Mesendoderm (in vitro differentiated cells): ENCODE measurements at places on chromosomes 7 and 10.
A peak's percentile ranks its signal among the peaks of the same experiment; 100 is the strongest.

DNA sequence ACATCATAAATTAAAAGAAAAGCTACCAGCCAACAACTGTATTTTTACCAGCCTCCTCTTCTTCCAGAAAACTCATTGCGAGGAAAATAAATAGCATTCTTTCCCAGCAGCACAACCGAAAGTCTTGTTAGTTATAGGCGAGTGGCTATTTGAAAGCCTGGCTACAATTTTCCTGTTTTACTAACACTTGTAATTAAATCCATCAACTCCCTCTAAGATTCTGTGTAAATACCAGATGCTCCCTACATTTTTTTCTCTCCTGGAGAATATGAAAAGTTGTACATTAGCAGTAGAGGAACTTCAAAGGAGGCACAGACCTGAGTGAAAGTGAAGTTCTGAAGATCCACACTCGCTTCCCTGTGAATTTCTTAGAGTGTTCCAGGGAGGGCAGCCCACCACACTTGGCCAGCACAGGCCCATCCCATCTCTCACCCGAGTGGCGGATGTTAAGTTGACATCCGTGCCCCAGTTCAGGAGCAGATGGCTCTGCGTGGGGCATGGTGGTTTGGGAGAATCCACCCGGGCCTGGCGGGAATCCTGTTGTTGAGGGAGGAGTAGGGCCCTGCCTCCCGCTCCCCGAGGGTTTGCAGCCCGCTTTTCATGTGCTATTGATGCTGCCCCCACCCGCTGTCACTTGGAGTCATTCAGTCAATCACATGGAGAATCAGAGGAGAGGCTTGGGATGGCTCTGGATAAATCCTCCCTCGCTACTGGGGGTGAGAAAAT, 451.0 kb upstream of the GALNT17 start:
- DNase-seq = no peak

GRCh38 chr7:156680281-156680680, 39.7 kb downstream of the RNF32 start:
- no peak for DNase-seq

GRCh38 chr10:74836877-74837276, 10.5 kb downstream of the KAT6B start:
- no peak for DNase-seq

DNA sequence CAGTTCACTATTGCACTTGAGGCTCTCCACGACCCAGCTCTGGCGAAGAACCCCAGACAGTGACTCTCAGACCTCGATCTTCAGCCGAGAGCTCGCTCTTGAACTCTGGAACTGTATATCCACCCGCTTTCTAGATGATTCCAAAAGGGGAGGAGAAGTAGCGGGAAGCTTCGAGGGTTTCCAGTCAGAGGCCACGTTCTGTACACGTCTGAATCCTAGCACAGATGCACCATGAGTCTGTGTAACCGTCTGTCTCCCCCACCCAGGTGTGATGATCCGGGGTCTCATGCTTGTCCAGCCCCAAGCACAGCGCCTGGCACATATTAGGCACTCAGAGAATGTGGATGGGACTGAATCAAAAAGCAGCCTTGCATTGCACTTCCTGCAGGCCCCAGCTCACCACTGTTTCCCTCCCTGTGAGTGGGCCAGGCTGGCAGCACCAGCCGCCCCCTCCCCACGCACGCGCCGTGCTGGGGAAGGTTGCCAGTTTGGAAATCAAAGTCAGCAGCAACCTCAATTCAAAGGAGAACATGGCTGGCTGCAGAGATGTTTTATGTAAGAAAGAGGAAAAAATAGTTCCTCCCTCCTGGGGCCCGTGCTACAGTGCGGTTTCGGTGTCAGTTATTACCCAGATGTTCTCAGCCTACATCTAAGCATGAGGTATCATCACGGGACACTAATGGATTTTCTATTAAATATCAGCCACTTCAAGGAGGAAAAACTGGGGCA, 5.7 kb downstream of the GRID2IP start:
- DNase-seq = no peak

GRCh38 chr10:129710510-129710847, 243.4 kb downstream of the MGMT start:
- no peak for DNase-seq

GRCh38 chr7:157825325-157825724, 488.5 kb downstream of the DNAJB6 start:
- no peak for DNase-seq

DNA sequence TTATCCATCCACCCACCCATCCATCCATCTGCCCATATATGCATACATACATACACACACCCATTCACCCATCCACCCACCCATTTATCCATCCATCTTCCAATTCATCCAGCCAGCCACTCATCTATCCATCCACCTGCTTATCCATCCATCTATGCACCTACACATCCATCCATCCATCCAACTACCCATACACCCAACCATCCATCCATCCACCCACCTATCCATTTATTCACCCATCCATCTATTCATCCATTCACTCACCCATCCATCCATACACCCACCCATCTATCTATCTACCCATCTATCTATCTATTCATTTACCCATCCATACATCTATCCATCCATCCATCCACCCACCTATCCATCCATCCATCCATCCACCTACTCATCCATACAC, 17.3 kb downstream of the TMEM72 start:
- DNase-seq = no peak

- no peak for DNase-seq
Observed at GRCh38 chr7:1325646-1326510, 93.2 kb downstream of the UNCX start.

GRCh38 chr7:55240418-55241142, 124.6 kb upstream of the LANCL2 start:
- no peak for DNase-seq

- DNase-seq = peak; percentile 78
Observed at GRCh38 chr10:101011517-101012423, 12.2 kb downstream of the LZTS2 start.

DNA sequence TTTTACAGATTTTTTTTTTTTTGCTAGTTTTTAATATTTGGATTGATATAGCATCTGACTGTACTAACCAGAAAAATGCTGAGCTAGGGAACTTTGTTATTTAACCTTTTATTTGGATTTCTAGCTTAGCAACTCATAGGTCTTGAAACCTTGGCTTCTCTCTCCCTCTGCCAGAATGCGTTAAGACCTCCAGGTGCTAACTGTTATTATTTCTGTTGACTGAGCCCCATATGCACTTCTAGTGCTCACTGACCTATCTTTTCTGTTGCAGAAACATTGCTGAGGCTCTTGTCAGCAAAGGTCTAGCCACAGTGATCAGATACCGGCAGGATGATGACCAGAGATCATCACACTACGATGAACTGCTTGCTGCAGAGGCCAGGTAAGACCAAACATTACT, 143.6 kb downstream of the LRRC4 start:
- no peak for DNase-seq

DNA sequence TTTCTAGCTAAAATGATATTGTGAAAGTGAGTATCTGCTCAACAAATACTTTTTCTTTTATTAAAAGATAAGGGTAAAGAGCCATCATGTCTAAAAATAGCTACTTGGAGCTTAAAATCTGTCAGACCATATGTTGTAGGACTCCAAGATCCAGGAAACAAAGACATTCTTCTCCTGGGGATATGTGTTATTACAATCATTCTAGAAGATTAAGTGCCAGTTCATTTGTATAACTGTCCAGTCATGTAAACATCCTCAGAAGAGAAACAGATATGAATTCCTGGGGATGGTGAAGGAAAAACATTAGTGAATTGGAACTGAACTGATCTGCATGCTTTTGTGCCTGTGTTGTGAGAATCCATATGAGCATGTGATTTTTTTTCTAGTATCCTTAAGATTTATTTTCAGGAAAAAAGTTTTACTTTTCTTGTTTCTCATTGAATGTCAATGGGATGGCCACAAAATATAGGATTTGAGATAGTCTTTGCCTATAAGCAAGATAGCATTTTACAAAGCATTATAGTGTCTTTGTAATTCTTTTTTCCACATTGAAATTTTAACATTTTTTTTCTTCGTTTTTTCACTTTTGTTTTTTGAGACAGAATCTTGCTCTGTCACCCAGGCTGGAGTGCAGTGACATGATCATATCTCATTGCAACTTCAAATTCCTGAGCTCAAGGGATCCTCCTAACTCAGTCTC, 14.4 kb upstream of the MTERF1 start:
- no peak for DNase-seq

DNA sequence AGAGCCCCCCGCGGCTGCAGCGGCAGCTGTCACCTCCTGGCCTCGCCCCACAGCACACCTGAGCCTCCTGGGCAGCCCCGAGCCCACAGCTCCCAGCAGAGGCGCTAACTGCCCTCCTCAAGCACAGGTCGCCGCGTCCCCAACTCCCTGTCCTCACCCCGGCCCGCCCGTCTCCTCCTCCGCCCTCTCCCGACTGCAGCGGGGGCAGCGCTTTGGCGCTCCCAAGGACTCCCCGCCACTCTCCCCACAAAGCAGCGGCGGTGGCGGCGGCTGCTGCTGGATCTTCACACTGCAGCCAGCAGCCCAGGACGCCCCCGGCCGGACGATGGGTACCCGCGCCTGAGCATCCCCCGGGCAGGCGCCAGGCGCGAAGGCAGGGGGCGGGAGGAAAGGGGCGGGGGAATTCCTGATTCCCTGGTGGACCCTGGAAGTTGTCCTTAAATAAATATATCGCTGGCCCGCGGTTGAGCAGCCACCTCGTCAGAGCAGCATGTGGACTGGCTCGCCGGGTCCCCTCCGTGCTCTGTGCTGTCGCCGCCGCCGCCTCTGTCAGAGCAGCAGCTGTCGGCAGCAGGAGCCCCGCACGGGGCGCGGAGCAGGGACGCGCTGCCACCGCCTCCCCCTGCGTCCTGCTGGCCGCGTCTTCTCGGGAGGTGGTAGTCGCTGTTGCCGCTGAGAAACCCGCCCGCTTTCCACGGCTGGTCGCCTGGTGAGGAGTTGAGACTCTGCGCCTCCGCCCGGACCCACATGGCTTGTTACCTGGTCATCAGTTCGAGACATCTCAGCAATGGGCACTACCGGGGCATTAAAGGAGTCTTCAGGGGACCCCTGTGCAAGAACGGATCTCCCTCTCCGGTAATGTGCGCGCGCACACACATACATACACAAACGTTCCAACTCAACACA, at the start of gene ZNF804B:
Gene ZNF804B, plus strand, starts transcription at position 471 of the 906 bp plus-strand sequence. Its CDS starts 277 bp downstream, at position 748.
- DNase-seq = peak; percentile 74

DNA sequence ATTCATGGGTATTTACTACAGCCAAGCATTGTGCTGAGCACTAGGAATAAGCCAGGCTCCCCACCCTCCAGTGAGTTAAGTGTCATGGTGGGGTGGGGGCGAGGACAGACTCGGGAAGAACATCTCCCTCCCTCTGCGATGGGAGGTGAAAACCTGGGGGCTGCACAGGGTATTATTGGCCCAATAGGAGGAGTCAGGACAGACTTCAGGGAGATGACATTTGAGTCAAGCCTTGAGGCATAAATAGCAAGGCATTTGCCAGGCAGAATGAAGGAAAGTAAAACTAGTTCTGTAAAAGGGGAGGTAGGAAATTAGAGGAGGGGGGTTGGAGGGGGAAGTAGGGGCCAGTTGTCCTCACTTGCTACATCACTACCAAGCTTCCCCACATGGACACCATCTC, 18.9 kb downstream of the NKX2-3 start:
- DNase-seq = no peak

- peak; percentile 18 for DNase-seq
Observed at GRCh38 chr7:77426052-77426404, 9.9 kb upstream of the GSAP start.

DNA sequence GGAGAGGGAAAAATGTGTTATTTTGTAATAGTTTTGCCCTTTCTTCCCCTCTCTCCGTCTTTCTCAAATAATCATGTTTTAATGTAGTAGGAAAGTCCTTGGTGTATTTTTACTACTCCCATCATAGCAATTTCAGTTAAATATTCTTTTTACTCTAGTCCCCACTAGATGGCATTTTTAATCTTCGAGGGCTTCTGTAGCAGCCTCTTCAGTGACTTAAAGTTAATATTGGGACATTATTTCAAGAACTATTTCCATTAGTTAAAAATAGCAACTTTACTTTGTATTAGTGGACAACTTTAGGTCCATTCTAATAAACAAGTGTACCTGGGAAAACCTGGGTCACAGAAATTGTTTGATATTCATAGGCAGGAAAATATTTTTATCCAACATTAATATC, 23.0 kb downstream of the EDRF1 start:
- no peak for DNase-seq

DNA sequence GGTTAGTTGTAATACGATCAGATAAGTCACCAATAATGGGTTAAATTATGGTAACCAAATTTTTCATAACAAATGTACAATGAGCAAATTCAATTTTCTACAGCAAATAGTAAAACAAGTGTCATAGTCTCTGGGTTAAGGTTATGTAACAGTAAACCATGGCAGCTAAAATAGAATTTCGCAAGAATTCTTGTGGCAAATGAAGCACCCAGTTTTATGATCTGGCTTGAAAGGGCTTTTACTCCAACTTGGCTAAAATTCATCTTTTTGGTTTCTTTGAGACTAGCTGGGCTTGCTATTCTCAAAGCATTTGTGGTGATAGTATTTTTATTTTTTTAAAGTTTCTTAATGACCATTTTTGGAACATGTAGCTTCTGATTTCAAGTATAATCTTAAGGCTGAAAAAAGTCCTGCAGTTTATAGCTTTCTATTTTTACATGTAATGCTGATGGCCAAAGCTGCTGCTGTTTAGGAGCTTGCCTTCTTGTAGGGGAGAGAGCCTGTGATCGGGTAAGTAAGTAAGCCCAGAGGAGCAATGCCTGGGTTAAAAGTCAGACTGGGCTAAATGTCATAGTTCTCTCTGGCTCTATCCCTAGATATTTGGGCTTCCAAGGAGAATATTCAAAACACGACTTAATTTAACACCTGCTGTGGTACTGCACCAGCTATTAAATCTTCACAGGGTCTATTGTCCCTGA, 55.5 kb upstream of the SYPL1 start:
- no peak for DNase-seq

DNA sequence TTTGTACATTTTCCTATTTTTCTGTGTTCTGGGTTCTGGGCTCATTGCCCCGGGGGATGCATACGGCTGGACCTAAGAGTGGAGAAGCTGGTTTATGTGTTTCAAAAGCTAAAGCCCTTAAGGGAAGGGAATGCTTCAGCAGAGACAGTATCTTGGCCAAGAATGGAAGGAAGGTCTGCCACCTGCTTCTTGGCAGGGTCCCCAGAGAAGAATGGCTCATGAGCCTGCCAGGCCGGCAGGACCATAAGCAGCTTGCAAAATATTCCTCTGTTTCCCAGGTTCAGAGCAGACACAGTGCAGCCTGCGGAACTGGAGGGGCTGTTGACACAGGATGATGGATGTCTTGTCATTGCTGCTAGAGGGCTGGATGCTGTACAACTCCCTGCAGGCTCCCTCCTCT, 7.8 kb upstream of the ABHD11 start:
- DNase-seq = no peak

DNA sequence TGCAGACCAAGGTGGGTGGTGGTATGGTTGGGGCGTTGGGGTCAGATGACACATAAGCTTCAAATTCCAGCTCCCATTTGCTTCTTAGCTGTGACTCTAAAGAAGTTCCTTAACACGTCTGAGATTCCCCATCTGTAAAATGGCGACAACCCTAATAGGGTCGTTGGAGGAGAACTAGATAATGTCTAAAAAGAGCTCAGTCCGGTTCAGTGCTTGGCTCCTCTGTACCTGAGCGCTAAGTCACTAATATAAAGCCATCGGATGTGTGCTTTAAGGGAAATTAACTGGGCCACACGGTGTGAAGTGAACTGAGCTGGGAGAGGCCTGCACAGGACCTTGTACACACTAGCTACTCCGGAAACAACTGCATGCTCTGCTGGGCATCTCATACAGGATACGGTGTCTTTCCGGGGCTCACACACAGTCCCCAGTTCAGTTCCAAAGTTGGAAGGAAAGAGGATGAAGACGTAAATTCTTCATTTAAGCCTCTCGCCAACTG, 476 bp upstream of the ZFYVE27 start:
- no peak for DNase-seq
